ENCODE measurements at places on chromosomes 7 and 10.

- DNase-seq: no peak
Observed at GRCh38 chr10:86017841-86018734, 348.5 kb downstream of the GRID1 start.

- no peak for DNase-seq
Observed at GRCh38 chr7:55556031-55556430, 16.3 kb downstream of the VOPP1 start.

DNA sequence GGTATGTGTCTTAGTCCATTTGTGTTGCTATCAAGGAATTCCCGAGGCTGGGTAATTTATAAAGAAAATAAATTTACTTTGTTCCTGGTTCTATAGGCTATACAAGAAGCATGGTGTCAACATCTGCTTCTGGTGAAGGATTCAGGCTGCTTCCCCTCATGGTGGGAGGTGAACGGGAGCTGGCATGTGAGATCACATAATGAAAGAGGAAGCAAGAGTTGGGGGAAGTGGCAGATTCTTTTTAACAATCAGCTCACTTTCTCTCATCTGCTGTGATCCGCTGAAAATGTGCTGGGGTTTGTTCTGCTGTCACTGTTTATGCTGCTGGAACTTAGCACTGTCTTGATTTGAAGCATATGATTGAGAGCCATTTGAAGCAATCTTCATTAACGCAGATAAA lies 730.0 kb upstream of the SORCS1 start:
- DNase-seq: no peak

DNA sequence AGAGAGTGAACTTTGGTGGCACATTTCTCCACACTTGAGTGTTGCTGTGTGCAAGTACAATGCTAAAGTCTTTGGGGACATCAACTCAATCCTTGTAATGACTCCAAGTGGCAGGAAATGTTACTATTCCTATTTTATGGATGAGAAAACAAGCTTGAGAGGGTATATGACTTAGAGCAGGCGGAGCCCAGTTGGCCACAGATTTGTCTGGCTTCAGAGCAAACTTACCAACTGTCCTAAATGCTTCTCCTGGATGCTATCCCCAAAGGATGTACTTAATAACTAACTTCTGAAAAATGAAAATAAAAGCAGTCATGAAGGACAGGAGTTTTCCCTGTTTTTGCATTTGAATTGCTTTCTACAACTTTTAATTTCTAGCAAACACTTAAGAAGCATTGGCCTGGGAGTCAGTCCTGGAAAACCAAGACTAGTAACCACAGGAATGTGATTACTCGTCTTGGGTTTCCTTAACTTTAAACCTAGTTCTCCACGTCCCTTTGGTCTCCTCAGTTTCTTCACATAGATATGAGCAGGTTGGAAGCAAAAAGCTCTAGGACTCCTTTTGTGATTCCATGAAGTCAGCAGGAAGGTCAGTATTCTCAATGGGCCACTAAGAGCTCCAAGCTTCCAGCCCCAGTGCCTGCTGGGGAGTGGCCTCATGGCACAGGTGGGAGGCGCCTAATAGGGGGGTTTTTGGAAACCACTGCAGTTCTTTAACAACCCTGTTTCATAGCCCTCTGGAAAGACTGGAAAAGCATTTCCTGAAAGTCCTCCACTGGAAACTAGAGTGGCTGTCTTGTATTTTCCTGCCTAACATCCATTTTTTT lies 140.8 kb downstream of the GLCCI1 start:
- no peak for DNase-seq

DNA sequence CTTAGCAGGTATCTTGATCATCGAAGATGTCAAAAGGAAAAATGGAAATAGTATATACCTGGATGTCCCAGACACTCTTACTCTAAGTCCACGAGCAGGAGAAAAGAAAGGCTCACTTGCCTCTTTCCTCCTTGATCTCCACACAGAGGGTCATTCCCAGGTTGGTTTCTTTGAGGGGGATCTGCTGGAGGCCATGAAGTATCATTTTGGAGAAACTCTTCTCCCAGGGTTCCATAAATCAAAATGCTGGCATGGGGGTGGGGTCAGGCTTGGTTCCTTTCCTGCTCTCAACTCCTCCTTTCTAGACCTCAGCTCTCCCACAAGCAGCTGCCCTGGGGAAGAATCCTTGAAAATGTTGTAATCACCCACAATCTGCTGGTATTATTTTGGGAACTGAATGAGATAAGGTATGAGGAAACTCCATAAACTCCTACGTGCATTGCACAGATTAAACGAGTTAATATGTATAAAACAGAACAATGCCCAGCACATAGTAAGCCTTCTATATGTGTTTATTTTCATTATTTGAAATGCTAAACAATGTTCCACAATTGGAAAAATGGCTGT lies 54.4 kb downstream of the PRKCQ start:
- no peak for DNase-seq

GRCh38 chr10:14244801-14245211 lies 85.9 kb downstream of the FRMD4A start:
- no peak for DNase-seq

- no peak for DNase-seq
Observed at GRCh38 chr7:92699560-92699959, 109.4 kb upstream of the FAM133B start.

GRCh38 chr10:116247691-116248090 lies 25.3 kb downstream of the GFRA1 start:
- no peak for DNase-seq

- no peak for DNase-seq
Observed at GRCh38 chr7:85054306-85054705, 132.6 kb downstream of the SEMA3D start.

GRCh38 chr10:97828721-97829120 lies 20.9 kb upstream of the GOLGA7B start:
- DNase-seq: no peak

DNA sequence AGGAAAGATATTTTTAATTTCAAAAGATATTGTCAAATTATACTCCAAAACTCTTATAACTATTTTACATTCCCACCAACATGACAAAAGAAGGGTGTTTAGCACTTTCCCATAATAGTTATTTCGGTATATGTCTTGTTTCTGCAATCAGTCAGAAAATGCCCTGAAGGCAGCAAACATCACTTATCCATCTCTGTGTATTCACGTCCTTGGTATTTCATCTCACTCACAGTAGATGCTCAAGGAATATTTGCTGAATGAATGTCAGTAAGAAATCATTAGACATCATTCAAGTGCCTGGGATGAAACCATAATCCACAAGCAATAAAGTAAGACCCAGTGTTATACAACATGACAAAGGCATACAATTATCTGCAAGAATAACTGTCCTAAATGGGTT lies 112.7 kb downstream of the GFRA1 start:
- no peak for DNase-seq

- DNase-seq: no peak
Observed at GRCh38 chr10:113423981-113424721, 128.7 kb upstream of the HABP2 start.

GRCh38 chr10:114479836-114480235 lies 75.5 kb upstream of the AFAP1L2 start:
- no peak for DNase-seq

GRCh38 chr7:27180431-27181420 lies 4.3 kb downstream of the HOXA11 start:
- no peak for DNase-seq

GRCh38 chr7:136018104-136018503 lies 40.9 kb upstream of the MTPN start:
- DNase-seq: no peak

GRCh38 chr7:6168477-6168868 lies 104.0 kb downstream of the CYTH3 start:
- no peak for DNase-seq

- no peak for DNase-seq
Observed at GRCh38 chr10:72095195-72095594, 6.8 kb upstream of the SPOCK2 start.

DNA sequence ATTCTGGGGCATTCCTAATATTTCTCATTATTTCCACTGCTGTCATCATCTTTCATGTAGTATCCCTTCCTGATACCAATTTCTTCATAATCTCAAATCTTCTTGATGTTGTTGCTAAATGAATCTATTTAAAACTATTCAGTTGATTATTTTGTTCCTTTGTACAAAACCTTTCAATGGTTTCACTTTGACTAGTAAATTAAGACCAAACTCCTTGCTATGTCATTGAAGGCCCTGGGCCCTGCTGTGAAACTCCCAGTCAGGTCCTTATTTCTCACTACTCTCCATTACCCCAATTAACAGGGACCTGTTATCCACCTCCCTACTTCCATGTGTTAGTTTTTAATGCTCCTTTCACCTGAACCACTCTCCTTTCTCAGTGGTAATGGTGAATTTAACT lies 97.0 kb downstream of the CTTNBP2 start:
- no peak for DNase-seq

DNA sequence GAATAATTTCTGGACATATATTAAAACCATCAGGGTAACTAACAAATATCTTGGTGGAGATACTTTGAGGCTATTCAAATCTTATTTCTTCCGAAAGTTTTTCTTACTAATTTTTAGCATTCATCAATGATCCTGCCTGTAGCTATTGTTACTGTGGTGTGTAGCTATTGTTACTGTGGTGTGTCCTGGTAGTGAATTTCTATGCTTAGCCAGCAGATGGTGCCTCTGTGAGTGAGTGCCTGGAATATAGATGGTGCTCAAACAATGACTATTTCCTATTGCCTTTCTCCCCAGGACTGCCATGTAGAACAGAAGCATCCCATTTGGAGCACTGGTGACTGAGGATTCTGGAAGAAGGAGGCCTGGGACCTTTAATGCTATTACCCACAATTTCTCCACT lies 245.7 kb downstream of the CCSER2 start:
- DNase-seq: no peak

DNA sequence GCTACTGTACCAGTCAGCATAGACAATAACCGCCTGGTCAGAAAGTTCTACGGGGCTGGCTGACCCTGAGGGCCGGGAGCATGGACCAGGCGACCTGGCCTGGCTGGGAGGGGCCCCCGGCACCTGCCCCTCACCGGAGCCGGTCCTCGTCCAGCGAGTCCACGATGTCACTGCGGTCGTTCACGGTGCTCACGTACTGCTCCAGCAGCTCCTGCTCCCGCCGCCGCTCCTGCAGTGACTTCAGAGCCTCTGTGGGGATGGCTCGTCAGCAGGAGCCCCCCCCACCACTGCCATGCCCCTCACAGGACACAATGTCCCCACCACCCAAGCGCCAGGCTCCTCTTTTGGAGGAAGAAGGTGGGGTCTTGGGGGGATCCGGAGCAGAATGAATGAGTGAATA lies 22.7 kb downstream of the MICALL2 start:
- no peak for DNase-seq

DNA sequence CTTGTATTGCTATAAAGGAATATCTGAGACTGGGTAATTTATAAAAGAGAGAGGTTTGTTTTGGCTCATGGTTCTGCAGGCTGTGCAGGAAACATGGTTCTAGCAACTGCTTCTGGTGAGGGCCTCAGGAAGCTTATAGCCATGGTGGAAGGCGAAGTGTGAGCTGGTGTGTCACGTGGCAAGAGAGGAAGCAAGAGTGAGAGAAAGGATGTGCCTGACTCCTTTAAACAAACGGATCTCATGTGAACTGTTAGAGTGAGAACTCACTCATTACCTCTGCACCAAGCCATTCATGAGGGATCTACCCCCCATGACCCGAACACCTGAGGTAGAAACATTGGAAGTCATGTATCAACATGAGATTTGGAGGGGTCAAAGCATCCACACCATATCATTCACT lies 7.7 kb upstream of the ITPRIP start:
- no peak for DNase-seq

DNA sequence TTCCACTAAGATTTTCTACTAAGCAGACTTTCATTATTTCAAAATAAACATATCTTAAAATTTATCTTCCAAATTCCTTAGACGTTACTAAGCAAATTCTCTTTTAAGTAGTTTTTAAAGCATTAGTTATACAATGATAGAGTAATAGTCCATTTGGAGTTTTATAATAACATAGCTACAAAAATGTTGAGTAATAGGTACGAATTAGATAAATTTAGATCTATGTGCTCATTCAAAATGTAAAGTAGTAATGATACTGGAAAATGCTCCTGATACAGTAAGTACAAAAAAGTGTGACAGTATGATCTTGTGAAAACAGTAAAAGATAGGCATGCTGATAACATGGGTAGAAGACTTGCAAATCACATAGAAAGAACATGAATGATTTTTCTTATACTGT lies 4.5 kb downstream of the DMTF1 start:
- DNase-seq: no peak

DNA sequence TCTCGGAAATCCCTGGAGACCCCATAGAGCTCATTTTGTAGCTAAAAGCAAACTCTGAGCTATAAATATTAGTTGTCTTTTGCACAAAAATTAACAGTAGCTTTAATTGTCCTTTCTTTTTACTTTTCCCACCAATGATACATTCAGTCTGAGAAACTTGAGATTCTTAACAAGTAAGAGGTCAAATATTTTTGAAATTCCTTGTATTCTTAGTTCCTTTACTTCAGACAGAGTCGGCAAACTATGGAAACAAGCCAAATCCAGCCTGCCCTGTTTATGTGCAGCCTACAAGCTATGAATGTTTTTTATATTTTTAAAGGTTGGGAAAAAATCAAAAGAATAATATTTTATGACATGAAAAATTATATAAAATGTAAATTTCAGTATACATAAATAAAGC lies 146.6 kb downstream of the CTNNA3 start:
- no peak for DNase-seq

- no peak for DNase-seq
Observed at GRCh38 chr7:92875719-92876118, 39.3 kb upstream of the CDK6 start.

DNA sequence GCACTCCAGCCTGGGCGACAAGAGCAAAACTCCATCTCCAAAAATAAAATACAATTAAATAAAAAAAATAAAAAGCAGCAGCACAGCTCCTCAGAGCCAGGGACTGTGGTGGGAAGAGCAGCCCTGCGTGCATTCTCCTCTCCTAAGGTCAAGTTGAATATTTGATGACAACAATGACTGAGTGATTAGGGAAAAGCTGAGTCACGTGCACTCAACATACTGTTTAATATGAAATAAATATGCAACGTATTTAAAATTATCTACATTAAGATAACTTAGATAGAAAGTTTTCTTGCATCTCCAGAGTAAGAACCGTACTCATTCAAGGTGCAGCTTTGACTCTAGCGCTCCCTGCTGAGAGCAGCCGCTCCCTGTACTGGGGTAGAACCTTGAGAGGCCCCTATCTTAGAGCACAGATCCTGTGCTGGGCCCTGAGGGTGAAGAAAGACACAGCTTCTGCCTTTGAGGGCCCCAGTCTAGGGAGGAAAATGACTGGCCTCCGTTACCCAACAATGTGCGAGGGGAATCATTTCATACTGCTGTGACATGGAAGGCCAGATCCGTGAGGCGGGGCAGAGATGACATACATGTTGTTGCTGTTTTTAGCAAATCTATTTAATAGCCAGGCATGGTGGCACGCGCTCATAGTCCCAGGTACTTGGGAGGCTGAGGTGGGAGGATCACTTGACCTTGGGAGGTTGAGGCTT lies 81.1 kb downstream of the SVIL start:
- DNase-seq: no peak
